GM12892 (cell line): ENCODE measurements at places on chromosomes 6 and 20.

DNA sequence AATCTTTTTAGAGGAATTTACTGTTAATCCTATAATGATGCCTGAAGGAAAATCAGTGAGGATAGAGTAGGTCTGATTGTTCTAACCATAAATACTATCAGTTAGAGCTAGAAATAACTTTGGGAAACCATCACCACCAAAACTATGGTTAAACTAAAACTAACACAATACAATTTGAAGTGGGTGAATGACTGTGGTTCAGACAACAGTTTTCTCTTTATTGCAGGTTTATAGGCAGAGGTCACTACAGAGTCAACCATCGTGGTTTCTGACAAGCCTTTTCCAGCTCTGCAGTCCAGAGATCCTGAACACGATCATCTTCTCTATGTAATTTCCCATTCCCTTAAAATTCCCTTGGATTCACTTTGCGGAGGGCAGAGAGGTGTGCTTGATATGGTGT lies 134.3 kb downstream of the IBTK start:
- DNase-seq, result no peak

DNA sequence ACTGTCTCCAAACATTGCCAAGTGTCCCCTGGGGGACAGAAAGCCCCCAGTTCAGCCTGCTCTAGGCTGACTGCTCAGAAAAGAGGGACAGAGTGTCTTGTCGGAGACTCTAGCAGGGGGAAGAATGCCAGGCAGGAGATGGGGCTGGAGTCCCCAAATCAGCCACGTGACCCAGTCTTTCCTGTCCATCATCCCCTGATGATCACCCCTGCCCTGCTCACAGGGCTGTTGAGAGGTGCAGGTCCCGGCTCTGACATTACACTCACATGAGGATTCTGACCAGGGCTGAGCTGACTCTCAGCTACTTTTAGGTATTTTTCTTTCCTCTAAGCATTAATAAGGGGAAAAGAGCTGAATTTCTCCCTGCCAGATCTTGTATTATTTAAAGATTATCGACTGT lies 115.8 kb downstream of the SULF2 start:
- no peak for DNase-seq

GRCh38 chr20:24935766-24936525 lies 13.1 kb upstream of the CST7 start:
- no peak for DNase-seq

DNA sequence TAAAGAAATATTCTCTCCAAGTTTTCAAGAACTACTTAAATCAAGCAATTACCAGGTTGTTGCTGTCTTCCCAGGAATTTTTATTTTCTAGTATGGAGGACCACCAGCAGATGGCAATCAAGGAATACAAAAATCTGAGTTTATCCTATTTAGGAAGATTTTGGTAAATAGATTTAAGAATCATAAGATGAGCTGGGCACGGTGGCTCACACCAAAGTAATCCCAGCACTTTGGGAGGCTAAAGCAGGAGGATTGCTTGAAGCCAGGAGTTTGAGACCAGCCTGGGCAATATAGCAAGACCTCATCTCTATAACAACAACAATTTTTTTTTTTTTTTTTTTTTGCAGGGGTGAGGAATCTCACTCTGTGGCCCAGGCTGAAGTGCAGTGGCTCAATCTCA lies 19.3 kb upstream of the SEC63 start:
- no peak for DNase-seq

- DNase-seq, result no peak
These were observed 149.8 kb upstream of the AKIRIN2 start for GRCh38 chr6:87851674-87852299.

DNA sequence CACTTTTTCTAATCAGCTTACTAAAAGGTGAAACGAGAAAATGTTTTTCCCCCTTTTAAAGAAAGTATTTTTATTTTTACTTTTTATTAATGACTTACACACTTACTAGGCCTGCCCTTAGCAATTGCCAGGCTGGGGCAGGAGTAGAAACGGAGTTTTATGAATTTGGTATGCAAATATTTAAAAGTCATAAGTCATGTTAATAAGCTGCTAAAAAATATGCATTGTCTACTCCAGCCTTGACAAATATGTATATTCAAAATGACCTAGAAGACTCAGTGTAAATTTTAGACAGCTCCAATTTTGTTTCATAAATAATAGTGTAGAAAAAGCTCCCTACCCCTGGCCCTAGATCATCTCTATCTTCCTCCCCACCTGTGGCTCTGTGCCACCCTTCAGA lies 17.5 kb upstream of the TGM6 start:
- DNase-seq, result no peak

DNA sequence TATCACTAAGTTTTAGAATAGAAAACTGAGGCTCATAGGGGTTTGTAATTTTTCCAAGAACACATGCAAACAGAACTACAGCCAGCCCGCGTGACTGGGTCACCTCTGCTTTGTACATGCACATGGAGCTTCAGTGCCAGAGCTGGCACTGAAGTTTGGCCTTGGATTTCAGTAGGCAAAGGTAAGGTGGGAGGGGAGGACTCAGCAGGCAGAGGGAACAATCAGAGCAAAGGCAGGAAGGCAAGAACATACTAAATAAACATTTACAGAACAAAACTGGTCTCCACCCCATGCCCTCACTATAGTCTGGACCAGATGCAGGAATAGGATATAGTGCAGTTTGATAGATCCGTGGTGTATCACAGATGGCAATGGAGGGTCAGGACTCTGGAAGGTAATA lies 13.6 kb upstream of the ABRACL start:
- DNase-seq, result no peak

GRCh38 chr6:5710936-5711335 lies 295.8 kb downstream of the NRN1 start:
- DNase-seq, result no peak

GRCh38 chr6:91278416-91278815 lies 691.5 kb upstream of the MAP3K7 start:
- DNase-seq, result no peak

DNA sequence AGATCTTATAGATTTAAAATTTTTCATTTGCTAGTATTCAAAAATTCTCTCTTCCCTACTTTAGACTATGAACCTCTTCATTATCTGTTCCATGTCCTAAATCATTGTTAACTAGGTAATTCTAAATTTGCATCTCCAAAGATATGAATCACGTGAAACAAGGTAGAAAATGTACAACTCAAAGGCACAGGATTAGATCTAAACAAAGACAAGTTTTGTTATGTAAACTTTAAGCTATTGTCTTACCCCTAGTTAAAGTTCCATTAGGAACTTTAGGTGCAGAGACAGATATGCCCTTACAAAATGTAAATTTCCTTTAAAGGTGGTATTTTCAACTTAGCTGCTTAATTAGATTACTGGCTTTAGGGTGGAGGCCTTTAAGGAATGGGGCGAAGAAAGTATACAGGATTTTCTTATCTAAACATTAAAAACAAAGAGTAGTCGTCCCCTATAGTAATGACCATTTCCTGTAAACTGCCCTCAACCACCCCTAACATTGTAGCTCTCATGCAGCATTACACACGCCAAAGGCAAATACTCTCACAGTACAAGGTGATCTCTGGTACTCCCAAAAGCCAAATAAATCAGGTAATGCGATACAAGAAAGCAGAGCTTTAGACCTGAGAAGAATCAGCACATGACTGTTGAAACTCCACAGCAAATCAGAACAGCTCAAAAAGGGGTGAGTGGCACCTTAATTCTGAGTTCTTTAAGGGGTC lies 57.4 kb upstream of the MRAP2 start:
- DNase-seq, result no peak

DNA sequence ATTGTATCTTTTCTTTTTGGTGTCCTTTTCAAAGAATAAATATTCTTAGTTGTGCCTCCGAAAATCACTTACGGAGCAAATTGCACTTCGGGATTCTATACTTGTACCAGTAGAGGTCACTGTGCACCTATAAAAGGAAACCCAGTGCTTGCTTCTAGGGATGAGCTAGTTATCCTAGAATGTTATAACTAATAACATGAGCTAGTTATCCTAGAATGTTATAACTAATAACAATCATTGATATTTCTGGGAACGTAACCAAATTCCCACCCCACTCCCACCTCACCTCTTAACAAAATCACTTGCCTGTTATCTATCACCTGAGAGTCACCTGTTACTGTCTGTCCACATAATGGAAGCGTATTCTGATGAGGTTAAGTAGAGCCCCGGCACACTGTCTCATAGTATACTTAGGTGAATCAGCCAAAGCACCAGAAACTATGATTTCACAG lies 126.9 kb upstream of the TIAM2 start:
- no peak for DNase-seq

GRCh38 chr6:41663568-41663967 lies 25.3 kb downstream of the MDFI start:
- no peak for DNase-seq

- no peak for DNase-seq
These were observed 111.2 kb downstream of the KCNQ5 start for GRCh38 chr6:72733045-72733444.

- DNase-seq, result no peak
These were observed 58.4 kb downstream of the TRIM38 start for GRCh38 chr6:26021001-26021349.

DNA sequence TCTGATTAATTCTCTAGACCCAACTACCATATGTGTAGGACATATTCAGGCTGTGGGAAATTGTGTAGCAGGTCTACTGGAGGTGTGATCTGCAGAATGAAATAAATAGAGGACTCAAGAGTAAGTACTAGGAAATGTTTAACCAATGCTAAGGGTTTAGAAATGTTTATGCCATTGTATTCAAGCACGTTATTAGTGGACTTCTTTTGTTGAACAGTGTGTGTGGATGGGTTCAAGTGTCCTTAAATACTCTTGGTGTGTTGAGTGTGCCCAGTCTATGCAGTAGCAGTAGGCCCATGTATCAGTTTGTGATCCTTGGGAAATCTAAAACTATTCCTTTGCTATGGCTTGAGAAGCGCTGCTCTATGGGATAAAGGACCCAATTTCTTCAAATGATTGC lies 112.1 kb downstream of the FARS2 start:
- no peak for DNase-seq

- no peak for DNase-seq
These were observed 19.2 kb downstream of the CST8 start for GRCh38 chr20:23510000-23510590.

DNA sequence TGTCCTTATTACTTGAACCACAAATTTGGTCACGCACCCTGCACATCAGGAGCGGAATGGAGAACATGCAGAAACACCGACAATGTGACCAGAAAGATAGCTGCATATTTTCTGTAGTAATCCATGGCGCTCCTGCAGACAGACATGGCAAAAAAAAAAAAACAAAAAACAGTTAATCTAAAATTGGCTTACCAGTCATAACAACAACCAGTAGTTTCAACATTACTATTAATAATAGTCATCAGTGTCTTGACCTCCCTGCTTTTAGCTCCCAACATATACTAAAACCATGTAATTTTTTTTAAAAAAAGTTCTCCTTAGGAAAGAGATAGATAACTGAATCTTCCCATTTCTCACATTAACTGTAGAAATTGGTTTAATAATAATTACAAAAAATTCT lies 6.8 kb downstream of the CGA start:
- DNase-seq, result no peak

- DNase-seq, result no peak
These were observed 112.0 kb upstream of the MCHR2 start for GRCh38 chr6:100105919-100106529.

DNA sequence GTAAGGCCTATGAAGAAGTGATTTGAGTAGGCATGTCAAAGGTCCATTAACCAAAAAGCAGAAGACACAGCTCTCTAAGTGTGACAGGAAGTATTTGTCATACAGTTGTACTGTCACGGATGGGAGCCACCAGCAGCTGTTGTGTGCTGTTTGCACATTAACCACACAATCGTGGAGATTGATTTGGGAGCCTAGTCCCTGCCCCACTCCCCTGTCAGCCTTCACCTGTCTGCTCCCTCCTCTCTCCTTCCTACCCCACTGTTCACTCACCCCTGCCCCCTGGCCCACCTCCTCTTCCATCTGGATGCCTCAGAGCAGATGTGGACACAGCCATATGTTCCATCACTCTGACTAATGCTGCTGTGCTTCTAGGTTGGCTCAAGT lies 124.7 kb upstream of the SPACA1 start:
- DNase-seq, result peak; percentile 19

GRCh38 chr6:120211955-120212792 lies 862.6 kb upstream of the MAN1A1 start:
- DNase-seq, result no peak

- no peak for DNase-seq
These were observed 600.3 kb downstream of the CDH26 start for GRCh38 chr20:60558486-60558885.

DNA sequence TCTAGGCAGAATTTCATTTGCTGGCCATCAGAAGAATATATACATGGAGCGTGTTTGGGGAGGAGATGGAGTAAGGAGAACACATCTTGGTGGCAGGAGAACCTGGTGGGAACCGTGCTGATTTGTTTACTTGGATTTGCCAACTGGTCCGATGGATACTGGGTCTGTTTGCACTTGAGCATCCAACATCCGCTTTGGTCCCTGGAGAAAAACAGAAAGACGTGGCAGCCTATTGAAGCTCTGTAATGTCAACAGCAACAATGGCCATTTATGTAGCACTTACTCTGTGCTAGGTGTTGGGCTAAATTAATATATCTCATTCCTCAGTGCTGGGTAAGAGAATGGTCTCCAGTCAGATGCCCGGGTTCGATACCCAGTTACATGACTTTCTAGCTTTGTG lies 125.6 kb downstream of the BCAS1 start:
- DNase-seq, result no peak

DNA sequence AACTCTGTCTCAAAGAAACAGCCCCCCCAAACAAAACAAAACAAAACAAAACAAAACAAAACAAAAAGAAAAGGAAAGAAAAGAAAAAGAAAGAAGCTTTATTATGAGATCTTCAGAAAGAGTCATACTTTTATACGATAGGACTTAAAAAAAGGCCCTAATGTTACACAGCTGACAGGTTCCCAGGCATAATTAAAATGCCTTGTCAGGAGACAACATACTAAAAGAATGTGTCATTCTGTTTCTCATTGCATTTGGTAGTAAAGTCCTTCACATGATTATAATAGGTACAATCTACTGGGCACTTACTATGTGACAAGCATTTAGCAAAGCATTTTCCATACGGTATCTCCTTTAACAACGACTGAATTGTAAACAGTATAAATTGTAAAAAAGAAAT lies 36.4 kb upstream of the RPN2 start:
- no peak for DNase-seq

- DNase-seq, result no peak
These were observed 86.2 kb downstream of the LCA5 start for GRCh38 chr6:79450984-79451383.

DNA sequence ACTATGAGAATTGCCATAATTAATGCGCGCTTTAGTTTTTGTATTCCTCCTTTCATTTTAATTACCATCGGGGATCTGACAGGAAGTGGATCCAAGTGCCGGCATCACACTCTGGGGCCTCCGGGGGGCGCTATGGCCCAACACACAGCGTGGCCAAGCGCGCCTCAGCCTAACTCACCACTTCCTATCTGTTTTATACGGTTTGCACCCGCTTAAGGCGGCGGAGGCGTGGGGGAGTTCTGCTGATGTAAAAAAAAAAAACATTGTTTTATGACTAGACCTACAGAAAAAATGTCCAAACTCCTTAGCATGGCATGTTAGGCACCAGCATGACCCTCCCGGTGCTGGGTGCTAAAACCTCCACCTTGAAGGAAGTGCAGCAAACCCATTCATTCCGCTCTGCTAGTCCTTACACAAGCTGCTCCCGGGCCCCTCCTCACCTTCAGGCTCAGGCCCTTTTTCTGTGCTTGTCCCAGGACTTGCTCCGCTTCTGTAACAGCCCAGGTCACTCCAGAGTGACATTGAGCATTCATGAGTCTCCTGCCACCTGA lies 4.5 kb upstream of the EBF4 start:
- no peak for DNase-seq
